ENCODE measurements at places on chromosomes 12 and 14. TPM values are rescaled to one million over a fixed set of nuclear protein-coding genes. Genes with fewer than 3 reads are reported as not detected.
A peak's percentile ranks its signal among the peaks of the same experiment; 100 is the strongest.

The PSME1 gene
- 53.9 TPM for total RNA-seq

DNA sequence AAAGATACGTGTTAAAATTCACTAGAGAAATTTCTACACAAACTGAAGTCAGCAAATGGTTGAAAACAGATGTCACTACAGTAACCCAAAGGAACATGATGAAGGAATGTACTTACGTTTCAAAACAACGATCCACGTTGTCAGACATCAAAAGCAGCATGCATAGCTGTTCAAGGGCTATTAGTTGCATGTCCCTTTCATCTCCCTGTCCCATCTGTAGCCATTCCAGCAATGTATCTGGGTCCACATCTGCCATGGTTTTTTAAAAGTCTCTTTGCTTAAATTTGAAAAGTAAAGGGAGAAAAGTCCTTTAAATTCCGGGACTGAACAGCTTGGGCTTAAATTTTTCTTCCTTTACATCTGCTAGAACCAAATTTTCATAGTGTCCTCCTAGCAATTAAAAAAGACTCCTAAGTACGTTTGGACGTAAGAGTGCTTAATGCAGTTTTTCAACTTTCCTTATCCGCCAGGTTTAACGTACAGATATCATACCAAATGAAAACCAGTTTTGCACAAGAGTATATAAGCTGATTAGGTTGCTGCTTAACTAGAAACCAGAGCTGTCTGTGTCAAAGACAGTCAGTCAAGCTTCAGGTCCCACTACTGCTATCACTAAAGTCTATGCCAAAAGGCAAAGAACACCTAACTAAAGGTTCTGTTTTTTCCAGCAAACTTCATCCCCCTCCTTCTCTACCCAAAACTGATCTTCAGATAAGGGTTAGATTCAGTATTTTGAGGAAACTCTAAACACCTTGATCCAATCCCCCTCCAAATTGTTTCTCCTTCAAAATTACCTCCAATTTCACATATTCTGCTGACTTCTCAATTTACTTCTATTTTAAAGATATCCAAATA lies 1.7 kb downstream of the HECTD1 start:
- no peak for DNase-seq

DNA sequence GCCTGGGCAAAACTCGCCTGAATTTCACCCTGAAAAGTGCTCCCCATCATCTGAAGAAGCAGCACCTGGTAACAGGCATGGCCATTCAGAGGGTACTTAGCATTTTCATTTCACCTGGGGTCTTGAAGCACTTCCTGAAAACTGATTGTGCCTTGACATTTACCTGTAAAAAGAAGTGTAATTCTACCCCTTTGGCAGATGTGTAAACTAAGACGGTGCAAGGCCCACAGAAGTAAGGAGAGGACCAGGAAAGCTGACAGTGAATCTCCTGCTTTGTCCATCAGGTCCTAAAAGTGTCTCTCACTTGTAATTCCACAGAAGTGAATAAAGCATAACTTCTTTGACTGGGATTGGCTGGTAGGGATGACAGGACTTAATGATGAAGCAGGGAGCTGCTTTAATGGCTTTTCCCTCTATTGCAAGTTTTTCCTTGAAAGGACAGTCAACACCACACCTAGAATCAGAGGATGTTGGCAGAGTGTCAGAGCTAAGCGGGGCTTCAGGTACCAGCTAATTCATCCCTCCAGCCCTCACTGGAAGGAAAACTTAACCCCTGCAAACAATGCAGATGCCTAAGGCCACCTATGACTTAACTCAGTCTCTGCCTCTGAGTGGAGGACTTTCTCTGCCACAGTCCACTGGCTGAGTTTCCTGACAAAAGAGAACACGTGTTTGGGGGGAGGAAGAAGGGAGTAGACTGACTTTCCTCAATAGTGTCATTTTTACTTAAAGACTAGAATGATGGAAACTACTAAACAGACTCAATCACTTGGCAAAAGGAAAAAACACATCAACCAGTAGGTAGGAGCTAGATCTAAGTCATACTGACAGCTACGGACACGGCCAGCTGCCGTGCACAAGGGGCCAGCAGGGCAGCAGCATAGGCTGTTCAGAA lies 74.7 kb downstream of the NUAK1 start:
- no peak for DNase-seq

DNA sequence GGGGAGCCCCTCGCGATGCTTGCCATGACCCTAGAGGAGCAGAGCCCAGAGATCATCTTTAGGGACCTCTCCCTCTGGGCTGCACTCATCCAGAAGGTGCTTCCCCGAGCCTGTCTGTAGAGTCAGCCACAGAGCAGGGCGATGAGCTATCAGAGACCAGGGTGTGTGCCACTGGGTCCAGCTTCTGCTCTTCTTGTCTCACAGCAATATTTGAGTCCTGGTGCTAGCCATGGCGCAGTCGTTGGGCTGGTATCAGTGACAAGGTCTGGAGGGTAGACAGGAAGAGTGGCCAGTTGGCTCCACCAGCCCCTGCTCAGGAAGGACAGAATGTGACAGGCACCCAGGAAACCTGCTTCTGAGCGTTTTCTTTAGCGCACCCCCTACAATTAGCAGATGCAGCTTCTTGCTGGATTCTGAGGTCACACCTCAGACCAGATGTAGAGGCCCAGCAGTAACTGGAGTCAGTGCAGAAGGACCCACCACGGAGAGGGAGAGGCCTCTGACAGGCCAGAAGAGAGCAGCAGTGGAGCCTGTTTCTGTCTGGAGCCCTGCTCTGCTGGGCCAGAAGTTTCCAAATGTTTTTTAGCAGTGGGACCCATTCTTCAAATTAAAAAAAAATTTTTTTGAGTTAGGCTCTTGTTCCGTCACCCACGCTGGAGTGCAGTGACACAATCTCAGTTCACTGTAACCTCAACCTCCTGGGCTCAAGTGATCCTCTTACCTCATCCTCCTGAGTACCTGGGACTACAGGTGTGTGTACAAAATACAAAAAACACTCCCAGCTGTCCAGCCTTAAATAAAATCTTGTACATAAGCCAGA lies 23.7 kb downstream of the ANKRD9 start:
- no peak for DNase-seq

GRCh38 chr12:121217063-121217462 lies 7.1 kb downstream of the P2RX4 start:
- DNase-seq, result no peak

The DPF3 gene
- 1.0 TPM for total RNA-seq

- peak; percentile 72 for DNase-seq
Measured at GRCh38 chr12:62866451-62867082, 68.4 kb downstream of the PPM1H start.

GRCh38 chr12:25197608-25198007 lies 2.6 kb downstream of the ETFRF1 start:
- no peak for DNase-seq

- peak; percentile 71 for DNase-seq
Measured at GRCh38 chr14:22837750-22838538, 1.6 kb downstream of the MMP14 start.

The PHETA1 gene
- total RNA-seq, result 12.9 TPM

The KLRF2 gene
- not detected for total RNA-seq

GRCh38 chr14:21924479-21924878 lies 250.9 kb upstream of the OR4E1 start:
- peak; percentile 53 for DNase-seq

DNA sequence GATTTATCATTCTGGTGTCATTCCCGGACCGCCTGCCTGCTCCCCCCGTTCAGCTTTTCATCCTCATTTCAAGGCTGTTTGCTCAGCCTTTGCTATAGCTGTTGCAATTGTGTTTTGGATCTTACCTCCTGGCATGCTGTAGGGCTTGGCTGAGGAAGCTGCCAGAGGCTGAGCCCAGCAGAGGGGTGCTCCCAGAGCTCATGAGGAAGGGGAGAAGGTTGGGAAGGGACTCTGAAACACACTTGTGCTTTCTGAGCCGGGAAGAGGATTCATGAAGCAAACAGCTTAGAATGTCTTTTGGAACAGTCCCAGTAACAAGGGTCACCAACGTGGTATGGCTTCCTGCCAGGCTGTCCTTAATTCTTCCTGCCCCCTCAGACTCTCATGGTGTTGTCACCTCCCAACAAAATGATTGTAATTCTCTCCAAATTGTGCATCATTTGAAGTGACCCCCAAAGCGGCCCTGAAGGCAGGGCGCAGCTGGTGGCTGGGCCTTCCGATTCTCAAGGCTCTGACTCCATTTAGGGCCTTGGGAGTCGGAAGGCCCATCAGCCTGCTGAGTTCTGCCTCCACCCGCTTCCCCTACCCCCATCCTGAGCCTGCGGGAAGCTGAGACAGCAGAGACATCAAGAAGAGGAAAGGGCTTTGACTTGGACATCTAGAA lies 111.9 kb upstream of the ARHGAP5 start:
- no peak for DNase-seq

GRCh38 chr12:92175961-92176360 lies 30.3 kb upstream of the BTG1 start:
- peak; percentile 7 for DNase-seq

DNA sequence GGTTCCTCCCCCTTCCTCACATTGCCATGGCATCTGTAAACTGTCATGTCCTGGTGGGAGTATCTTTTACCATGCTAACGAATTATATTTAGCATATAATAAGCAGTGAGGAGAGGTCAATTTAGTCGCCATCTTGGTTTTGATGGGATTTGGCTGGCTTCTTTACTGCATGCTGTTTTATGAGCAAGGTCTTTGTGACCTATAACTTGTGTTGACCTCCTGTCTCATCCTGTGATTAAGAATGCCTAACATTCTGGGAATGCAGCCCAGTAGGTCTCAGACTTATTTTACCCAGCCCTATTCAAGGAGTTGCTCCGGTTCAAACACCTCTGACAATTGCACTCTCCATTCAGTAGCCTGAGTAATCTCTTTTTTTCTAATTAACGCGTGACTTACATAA lies 2.1 kb upstream of the EIF4B start:
- DNase-seq, result peak; percentile 65

DNA sequence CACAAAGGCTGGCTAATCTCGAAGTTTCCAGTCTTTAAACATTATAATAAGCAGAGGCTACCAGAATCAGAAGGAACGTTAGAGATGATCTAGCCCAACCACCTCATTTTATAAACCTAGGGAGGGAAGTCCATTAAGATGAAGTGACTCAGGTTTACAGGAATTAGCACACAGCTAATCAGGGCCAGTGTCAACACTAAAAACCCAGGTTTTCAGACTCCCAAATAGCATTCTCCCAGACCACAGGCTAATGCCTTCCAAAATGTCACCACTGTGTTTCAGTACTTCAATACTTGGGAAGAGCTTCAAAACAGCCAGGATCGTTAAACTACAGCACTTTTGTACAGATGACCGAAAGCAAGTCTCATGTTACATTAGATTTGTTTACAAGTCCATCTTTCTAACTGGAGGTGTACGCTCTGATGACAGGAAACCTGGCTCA lies 89.2 kb downstream of the FOXN3 start:
- no peak for DNase-seq

DNA sequence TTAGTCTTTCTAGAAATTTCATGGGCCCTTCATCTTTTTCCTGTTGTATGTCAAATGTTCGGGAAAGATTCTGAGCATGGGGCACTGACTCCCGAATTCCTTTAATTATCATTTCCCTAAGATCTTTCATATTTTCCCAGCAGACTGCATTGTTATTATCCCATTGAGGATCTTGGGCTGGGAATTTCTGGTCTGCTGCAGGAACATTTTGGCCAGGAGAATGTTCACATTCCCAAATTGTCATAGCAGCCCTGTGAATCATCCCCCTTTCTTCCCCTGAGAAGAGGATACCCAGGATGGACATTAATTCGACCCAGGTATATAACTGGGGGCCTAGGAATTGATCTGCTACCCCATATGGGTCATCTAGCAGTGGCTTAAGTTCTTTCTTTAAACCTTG lies 112.5 kb downstream of the RIN3 start:
- no peak for DNase-seq

DNA sequence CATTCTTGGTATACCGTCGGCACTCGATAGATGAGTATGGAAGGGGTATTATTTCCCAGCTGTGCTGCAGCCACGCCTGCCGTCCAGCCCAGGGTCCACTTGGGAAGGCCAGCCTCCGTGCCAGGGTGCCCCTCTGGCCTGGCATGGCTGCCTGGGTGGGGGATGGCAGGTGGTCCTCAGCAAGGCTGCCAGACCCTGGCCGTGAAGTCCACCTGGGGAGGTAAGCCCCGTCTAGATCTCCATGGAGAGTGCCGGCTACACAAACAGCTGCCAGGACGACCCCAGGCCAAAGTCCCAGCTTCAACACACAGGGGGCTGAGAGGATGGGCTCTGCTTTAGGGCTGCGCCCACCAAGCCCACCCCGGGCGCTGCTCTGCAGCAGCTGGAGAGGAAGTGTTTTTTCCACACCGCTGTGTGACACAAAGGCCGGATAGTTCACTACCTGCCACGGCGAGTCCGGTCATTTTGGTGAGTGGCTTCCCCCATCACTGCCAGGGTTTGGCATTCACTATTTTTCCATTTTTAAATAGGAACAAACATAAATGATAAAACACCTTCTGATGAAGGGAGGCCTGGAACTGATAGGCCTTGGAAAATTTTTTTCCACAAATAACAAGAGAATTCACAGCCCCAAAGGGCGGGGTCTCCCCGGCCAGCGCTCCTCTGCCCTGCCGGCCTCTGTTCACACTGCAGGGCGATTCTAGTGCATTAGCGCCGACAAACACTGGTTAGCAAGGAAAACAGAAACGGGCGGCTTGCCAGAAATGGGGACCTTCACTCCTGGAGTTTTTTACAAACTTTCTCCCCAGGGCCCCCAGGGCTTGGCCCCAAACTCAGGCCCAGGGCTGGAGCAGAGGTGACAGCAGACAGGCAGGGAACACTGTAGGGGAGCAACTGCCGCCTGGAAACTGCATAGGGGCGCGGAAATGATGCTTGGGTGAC lies 161.5 kb downstream of the CALM1 start:
- DNase-seq, result no peak

GRCh38 chr12:9928607-9929006 lies 3.6 kb downstream of the CLEC2A start:
- DNase-seq, result no peak

DNA sequence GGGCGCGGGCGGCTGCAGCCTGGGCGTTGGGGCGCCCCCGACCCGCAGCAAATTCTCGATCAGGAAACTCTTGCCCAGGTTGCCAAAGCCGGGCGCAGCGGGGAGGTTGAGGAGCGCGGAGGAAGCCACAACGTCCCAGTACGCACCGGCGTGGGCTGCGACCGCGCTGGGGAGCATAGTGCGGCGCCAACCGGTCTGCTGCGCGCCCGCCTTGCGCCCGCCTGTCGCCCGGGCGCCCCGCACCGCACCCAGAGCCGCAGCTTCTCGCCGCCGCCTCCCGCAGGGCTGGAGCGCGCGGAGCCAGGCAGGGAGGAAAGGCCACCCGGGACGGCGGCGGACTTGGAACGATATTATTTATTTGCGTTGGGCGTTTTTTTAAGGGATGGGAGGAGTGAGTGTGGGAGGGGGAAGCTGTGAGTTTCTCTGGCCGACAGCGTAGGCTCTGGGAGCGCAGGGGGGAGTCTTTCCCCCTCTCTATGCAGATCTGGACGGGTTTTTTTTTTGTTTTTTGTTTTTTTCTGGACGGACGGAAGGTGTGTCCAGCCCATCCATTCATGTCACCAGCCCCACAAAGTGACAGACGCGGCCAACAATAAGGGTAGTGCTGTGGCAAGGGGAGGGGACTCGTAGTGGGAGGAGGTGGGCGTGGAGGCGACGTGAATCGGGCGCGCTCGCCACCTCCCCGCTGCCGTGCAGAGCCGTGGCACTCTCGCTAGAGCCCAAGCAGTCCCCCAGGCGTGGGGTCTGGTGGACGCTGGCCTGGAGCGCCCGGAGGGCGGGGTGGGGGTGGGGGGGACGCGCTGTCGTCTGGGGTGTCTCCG lies at the start of gene DBX2:
Gene DBX2, minus strand, starts transcription at position 349 of the 821 bp plus-strand sequence. Its CDS starts 172 bp downstream, at position 177.
- peak; percentile 67 for DNase-seq
